ENCODE measurements at places on chromosomes 4 and X.

- no peak for DNase-seq
Measured at GRCh38 chrX:109600237-109600651, 24.7 kb downstream of the KCNE5 start.

- no peak for DNase-seq
Measured at GRCh38 chr4:79620617-79621016, 212.6 kb upstream of the GK2 start.

DNA sequence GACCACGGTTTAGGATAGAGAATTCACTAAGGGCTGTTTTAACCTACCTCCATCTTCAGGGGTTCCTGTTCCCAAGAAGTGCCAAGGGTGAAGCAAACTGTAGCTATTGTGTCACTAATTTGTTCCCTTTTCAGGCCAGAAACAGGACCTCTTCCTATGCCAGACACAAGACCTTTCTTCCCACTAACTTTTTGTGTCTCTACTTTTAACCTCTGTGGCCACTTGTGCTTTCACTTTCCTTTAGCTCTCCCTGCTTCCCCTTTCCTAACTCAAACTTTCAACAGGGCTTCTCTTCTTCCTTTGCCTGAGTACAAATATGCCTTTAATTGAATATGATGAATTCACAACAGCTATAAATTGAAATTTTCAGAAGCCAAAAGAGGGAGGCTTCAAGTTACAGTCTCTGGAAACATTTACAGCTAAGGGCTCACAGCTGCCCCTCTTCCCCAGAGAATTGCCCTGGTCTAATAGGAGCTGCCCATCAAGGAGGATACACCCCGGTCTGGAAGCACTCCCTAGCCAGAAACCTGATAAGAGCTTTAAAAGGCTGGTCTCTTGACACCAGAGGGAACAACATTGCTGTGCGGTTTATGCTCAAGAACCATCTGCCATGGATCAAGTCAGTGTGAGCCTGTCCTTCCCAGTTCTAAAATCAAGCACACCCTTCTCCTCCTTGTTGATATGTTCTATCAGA is 61.7 kb upstream of the PLS3 start:
- no peak for DNase-seq

DNA sequence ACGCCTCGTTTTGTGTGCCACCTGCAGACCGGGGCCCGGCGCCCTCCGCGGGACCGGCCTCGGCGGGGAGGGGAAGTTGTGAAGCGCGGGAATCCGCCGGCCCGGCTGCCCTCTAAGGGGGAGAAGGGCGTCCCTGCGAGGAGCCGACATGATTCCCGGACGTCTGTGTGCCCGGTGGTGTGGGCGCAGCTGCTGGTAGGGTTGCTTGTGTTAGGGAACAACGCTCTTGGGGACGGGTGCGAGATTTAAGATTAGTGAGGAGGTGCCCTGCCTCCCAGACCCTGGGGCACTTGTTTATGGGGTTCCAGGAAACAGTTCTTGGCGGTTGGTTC is 627 bp downstream of the CDKN2AIP start:
- no peak for DNase-seq

- no peak for DNase-seq
Measured at GRCh38 chr4:1784395-1784788, 8.7 kb upstream of the FGFR3 start.

DNA sequence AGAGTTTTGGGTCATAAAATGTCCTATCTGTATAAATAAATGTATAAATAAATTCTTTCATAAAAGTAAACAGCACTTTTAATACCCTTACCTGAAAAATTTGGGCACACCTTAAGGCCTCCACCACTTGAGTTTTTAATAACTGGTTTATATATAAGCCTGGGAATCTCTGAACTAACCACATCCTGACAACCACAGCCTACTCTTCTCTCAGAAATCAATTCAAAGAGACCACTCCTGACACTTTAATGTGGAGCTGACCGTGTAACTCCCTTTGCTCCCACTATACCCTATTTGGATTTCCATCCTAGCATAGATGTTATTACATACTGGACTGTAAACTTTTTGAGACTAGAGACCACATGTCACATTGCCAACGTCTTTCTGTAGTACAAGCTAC is 3.5 kb downstream of the FBXL5 start:
- no peak for DNase-seq

DNA sequence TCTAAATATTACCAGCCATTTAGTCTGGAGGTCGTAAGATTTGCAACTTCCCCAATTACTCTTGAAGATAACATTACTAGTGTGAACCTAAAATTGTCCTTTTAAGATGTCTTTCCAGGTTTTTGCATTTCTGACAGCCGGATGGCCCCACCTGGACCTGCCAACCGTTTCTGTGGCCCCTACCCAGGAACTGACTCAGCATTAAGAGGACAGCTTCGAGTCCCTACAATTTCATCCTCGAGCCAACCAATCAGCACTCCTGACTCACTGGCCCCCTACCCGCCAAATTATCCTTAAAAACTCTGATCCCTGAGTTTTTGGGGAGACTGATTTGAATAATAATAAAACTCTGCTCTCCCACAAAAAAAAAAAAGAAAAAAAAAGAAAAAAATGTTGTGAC is 112.0 kb downstream of the SCLT1 start:
- no peak for DNase-seq

DNA sequence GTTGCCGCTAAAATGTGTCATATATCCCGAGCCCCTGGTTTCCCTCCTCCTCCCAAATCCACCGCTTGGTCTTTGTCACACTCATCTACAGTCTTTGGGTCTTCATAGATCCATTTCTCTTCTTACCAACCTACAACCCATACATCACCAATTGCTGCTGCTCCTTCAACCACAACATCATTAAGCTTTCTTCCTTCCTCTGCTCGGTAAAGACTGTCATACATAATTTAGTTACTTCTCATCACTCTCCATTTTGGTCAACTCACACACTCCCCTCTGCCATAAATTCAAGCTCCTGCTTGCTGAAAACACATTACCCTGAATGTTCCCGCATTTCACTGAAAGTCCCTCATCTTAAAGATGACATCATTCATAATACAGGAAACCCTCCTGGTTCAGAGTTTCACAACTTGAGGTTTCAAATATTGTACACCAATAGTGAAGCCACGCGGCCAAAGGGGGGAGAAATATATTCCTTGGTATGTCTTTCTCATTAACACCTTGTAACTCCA is 1.7 kb upstream of the DCTD start:
- peak; percentile 14 for DNase-seq

- no peak for DNase-seq
Measured at GRCh38 chr4:155759372-155760252, 791 bp downstream of the GUCY1B1 start.

- no peak for DNase-seq
Measured at GRCh38 chrX:123924186-123924585, 37.3 kb upstream of the STAG2 start.

DNA sequence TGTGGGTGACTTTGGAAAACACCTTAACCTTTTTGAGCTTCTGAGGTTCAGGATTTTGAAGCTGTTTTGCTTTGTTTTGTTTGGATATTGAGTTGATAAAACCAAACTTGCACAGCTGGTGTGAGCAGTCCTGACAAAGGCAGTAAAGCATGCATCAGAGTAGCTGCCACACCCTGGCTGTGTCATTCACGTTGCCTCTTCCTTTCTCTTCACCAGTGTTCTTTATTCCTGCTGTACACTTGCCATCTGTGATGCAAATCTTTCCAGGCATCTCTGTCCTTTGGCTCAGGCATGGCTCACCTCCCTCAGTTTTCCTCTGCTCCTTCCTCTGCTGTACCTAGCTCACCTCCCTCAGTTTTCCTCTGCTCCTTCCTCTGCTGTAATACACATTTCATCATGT is 1850.2 kb upstream of the AGA start:
- DNase-seq = no peak

GRCh38 chrX:41043674-41044345 is 41.4 kb upstream of the USP9X start:
- no peak for DNase-seq

GRCh38 chrX:53729751-53730150 is 43.2 kb upstream of the HUWE1 start:
- no peak for DNase-seq

- DNase-seq = no peak
Measured at GRCh38 chr4:69617083-69617694, 22.3 kb downstream of the UGT2A2 start.

DNA sequence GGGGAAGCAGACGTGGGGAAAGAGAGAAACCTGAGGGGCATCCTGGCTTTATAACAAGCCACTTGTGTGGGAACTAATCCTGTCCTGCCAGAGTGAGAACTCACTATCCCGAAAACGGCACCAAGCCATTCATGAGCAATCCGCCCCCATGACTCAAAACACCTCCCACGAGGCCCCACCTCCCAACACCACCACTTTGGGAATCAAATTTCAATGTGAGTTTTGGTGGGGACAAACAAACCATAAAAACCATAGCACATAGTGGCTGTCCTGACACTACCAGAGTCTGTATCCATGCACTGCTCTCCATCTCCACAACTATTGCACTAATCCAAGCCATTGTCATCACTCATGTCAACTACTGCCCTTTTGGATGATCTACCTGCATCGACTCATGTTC is 28.5 kb upstream of the SEPTIN6 start:
- no peak for DNase-seq

All from effector memory CD8-positive, alpha-beta T cell (primary cell).